Central memory CD8-positive, alpha-beta T cell (primary cell): ENCODE measurements at places on chromosomes 2 and 18.

DNA sequence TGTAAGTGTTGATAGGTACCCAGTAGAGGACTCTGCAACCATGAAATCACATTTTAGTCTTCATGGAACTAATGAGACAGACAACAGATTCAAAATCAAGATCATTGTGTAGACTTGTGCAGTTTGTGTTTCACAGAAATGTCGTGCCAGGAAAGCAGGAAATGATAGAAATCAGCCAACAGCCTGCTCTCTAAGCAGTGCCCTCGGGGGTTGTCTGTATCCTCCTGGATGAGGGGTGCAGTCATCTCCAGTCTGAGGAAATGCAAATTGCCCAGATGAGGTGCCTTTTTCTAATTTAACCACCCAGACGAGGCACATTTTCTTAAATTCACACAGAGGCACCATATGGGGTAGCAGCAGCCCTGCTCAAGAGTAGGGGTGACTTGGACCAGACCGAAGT is 663.1 kb downstream of the XIRP2 start:
- DNase-seq = no peak

GRCh38 chr2:60515721-60516226 is 37.7 kb downstream of the BCL11A start:
- DNase-seq = no peak

DNA sequence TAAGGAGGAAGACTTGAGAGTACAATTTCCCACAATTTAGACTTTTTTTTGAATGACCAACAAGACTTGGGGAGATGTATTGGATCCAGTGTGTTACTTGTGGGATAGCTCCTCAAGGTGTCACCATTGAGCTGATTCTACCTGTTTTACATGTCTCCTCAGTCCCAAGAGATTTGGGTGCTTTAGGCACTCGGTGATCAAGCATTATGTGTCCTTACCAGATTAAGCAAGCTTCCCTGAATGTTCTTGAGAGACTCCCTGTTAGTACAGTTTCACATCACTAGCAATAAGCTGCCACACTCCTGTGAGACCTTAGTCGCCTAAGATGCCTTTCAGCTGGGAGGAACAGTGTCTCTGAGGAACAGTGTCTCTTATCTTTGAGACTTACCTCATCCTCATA is 384.3 kb upstream of the SYT4 start:
- DNase-seq = no peak

GRCh38 chr18:65846107-65846506 is 95.3 kb downstream of the CDH7 start:
- no peak for DNase-seq

GRCh38 chr18:72720116-72720515 is 147.7 kb downstream of the NETO1 start:
- DNase-seq = no peak

- DNase-seq = no peak
Observed at GRCh38 chr2:239223310-239224198, 177.3 kb downstream of the HDAC4 start.

DNA sequence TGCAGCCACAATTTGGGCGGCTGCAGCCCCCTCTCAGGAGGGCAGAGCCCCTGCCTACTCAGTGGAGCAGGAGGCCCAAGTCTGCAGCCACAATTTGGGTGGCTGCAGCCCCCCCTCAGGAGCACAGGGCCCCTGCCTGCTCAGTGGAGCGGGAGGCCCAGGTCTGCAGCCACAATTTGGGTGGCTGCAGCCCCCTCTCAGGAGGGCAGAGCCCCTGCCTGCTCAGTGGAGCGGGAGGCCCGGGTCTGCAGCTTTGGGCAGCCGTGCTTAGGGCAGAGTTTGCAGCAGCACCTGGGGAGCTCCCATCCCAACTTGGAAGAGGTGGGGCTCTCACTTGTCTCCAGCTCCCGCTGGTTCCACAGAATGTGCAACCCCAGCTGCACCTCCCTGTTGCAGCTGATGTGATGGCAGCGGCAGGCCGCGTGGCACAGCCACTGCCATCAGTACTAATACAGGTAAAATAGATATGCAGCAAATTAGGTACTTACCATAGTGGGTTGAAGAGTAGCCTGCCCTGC is 99.4 kb downstream of the TWIST2 start:
- DNase-seq = no peak

DNA sequence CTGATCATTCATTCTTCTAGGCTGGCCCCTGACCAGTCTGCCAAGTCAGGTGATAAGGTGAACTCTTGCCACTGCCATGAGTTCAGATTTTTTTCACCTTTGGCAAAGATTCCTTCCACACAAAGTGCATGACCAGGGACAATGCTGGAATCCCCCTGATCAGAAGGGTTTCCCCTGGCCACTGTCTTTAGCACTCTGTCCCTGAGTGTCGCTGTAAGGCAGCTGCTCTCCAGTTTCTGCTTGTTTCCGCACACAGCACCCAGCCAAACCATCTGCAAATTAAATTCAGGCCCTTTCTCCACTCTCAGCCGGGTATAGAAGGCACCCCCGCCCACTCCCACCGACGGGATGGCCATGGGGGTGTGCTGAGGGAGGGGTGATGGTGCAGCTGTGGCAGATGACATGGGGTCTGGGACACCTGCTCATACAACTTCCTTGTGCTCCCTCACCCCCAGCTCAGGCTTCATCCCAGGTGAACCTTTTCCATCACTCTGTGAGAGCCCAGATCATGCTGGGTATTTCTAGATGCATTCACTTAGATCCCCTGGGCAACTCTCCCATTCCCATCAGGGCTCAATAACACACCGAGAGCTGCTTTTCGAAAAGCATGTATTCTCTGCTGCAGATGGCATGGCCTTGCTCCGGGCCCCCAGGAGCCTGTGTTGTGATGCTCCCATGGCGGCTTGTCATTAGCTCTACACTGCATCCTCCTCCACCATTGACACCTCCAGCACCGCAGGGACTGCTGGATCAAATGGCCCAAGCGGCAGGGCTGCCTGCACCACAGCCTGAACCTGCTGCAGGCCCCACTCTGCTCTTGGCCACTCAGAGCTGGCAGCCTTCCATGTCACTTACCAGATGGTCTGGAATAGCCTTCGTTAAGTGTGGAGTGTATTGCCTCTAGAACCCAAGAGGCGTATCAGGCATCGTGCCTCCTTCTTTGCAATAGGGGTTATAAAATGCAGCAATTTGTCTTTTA is 52.3 kb upstream of the ROCK2 start:
- DNase-seq = no peak

GRCh38 chr18:51137026-51137729 is 60.3 kb downstream of the MEX3C start:
- no peak for DNase-seq

DNA sequence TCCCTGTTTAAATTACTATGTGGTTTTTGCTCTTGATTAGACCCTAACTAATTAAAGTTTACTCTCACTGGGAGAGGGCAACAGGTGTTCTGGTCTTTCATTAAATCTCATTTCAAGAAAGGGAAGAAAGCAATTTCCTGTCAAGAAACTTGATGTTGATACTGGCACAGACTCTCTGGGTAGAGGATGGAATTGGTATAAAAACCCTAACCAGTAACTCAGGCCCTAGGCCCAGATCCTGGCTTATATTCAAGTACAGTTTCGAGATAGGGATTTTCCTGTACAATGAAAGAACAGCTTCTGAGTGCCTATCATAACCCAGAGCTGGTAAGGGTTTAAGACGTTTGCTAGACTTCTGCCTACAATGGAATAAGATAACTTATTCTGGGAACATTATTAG is 61.6 kb upstream of the ACYP2 start:
- no peak for DNase-seq

- no peak for DNase-seq
Observed at GRCh38 chr2:161814008-161814660, 189.9 kb downstream of the SLC4A10 start.

DNA sequence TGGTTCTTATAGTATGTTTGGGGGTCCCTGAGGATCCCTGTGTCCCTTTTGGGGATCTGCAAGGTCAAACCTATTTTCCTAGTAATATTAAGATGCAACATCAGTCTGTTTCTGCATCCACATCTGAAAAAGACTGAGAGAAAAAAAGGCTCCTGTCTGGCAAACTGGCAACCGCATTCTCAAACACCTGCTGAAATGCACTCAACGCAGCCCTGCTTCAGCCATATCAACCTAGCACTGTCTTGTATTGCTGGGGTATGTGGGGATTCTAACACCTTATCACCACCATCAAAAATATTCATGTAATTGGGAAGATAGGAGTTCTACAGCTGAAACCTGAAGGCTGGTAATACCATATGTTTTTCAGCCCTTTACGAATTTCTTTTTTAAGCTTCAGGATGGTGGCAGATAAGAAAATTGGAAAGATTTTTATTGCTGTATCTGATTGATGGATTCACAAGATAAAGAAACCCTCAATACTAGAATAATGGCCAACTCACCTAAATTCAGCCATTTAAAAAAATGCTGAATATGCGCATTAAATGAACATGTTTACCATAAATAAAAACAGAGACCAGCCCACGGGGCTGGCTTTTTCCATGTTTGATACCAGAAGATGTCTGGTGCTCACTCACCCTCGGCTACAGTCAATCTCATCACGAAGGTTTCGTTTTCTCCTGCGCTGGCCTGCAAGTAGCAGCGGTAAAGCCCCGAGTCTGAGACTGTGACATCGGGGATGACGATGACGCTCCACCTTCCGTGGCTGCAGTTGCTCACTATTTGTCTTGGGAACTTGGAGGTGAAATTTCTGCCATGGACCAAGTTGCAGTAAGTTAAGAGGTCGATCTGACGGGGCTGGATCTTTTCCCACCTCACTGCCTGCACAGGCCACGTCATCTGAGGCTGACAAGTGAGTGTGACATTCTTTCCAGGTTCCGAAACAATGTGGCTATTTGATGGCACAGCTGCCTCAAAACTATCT is 52.3 kb downstream of the CD226 start:
- peak; percentile 64 for DNase-seq

GRCh38 chr2:134190807-134191203 is 63.1 kb upstream of the MGAT5 start:
- no peak for DNase-seq

DNA sequence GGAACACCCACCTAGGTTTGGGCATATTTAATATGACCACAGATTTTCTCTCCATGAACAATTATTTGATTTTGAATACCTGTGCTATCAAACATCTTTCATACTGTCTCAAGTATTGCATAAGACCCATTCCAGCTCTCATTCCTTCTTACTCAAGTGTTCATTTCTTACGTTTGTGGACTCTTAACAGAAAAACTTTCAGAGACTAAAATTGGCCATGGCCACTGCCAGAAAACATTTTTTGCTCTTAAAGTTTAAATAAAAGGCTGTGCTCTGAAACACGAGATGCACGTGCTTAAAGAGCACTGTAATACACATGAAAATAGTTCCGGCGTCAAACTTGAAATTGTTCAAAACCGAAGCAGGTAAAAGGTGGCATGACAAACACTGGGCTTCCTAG is 89.3 kb downstream of the LIMS1 start:
- DNase-seq = no peak

DNA sequence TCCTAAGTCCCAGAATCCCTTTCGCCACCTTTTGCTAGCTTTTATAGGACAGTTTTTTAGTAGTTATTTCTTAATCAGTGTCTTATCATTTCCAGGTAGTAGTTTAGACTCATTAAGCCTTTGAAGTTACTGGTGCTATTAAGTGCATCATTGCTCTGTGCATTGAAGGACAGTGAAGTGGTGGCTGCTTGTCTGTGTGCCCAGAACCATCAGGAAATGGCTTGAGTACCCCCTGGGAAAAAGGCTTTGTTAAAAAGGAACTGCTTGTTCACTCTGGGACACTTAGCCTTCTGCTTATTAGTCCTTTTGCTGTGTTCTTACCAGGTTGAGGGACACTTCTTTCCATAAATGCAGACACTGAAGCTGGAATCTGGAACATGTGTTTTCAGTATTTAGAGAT is 30.0 kb downstream of the DTNA start:
- no peak for DNase-seq

DNA sequence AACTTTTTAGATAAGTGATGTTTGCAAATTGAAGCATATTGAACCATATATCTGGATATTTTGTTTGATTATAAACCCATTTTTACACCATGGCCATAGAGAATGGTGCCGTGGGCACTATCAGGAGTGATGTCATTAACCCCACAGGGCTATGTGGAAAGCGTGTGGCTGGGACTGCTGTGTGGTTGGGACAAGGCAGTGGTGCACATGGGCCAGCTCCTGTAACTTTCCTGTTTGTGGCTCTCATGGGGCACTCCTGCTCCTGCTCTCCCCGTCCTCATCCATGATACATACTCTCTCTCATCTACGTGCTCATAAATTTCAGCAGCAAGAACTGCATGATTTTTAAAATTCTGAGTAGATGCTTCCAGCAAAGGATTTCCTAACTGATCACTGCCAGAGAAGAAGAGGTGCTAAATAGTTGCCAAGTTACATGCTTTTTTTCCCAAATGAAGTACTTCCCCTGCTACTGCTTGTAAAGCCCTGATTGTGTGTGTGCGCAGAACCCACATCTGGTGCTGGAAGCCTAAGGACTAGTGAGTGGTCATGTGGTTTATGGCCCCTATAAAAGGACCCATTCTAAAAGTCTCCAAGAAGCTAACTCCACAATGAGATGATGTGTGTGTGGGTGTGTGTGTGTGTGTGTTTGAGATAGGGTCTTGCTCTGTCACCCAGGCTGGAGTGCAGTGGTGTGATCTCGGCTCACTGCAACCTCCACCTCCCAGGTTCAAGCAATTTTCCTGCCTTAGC is 240.8 kb downstream of the NEDD4L start:
- no peak for DNase-seq
